ENCODE measurements at places on chromosomes 1 and 21.

DNA sequence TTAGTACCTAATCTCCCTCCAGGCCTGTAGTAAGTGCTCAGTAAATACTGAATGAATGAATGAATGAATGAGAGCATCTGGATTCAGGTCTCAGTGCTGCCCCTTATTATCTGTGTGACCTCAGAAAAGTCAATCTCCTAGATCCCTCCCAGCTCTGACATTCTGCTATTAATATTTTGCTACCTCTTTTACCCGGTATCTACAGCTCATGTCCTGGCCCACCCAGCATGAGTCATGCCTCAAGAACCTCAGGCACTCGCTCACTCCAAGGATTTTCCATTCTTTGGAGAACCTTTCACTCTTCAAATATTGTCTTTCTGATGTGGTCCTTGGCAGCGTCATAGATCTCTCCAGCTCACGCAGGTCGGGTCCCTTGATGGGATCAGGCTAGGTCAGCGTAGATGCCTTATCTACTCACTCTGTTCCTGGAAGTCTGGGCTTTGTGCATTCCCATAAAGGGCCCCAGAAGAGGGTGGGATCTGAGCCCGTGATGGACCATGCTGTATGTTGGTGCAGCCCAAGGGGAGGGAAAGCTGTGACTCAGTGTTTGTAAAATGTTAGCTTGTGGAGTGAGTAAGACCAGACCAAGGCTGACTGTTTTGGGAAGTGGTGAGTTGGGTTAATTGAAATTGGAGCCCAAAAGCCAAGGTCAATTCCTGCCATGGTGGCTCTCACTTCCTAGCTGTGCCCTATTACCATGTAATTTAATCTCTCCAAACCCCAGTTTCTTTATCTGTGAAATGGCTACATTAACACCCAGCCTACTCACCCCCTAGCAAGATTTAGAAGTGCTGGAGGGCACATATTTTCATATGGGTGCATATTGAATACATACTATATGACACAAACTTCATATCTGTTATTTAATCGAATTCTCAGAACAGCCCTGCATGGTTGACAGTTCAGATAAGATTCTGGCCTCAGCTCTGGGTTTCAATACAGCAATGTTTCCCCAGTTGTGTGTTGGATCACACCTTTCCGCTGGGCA is 214.1 kb upstream of the USP24 start:
- DNase-seq, result peak; percentile 74

DNA sequence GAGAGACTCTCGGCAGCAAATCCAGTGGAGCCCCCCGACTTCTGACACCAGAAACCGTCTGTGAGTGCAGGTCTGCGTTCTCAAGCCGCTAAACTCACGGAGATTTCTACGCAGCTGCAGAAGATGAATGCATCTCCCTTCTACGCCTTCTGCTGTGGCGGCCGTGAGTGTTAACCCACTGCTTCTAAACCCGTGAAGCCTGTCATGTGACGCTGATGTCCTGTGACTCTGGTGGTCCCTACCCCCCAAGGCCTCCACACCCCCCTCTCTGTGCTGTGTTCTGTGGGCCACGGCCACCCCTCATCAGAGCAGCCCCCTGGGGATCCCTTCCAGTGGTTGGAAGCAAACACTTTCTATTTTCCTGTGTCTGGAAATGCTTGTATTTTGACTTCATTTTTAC is 33.9 kb upstream of the COL18A1 start:
- DNase-seq, result no peak

- DNase-seq, result no peak
These were observed 2.1 kb upstream of the RGS8 start for GRCh38 chr1:182686446-182686845.

DNA sequence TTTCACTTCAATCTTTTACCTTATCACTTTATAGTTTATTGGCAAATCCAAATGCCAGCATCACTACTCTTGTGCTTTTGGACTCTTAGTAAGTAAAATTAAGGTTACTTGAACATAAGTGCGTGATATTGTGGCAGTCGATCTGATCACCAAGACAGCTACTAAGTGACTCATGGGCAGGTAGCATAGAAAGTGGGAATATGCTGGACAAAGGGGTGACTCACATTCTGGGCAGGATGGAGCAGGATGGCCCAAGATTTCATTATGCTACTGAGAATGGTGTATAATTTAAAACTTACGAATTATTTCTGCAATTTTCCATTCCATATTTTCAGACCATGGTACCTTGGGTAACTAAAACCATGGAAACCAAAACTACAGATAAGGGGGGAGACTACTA is 120.2 kb downstream of the ROR1 start:
- DNase-seq, result no peak

DNA sequence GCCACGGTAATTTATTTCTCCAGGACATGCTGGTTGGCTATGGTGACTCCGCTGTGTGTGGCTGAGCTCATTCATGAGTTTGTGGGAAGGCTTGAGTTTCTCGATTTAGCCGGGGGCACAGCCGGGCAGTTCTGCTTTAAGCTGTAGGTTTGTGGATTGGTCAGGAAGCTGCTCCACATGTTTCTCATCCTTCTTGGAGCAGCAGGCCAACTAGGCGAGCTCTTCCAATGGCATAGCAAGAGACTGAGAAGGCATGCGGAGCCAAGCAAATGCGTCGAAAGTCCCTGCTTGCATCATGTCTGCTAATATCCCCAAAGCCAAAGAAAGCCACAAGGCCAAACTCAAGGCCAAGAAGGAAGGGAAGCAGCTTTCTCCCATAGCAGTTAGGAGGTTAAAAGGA is 71.6 kb upstream of the GREM2 start:
- no peak for DNase-seq

- DNase-seq, result no peak
These were observed 152.9 kb upstream of the DAB1 start for GRCh38 chr1:57576756-57577155.

- DNase-seq, result no peak
These were observed 127.1 kb upstream of the SLC44A3 start for GRCh38 chr1:94693029-94693428.

- no peak for DNase-seq
These were observed 646 bp downstream of the IER5 start for GRCh38 chr1:181089017-181089675.

DNA sequence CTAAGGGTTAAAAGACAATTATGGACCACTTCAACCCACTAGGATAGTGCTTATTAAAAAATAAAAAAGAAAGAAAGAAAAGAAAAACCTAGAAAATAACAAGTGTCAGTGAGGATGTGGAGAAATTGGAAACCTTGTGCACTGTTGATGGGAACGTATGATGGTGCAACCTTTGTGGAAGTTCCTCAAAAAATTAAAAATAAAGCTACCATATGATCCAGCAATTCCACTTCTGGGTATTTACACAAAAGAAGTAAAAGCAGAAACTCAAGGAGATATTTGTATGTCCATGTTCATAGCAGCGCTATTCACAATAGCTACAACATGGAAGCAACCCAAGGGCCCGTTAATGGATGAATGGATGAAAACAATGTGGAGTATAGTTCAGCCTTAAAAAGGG is 115.2 kb upstream of the ATP1A1 start:
- no peak for DNase-seq

DNA sequence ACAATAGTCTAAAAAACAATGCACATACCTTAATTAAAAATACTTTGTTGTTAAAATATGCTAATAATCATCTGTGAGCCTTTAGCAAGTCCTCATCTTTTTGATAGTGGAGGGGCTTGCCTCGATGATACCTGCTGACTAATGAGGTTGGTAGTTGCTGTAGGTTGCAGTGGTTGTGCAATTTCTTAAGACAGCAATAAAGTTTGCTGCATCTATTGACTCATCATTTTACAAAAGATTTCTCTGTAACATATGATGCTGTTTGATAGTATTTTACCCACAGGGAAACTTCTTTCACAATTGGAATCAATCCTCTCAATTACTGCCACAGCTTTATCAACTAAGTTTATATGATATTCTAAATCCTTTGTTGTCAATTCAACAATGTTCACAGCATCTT is 7.6 kb downstream of the C1orf87 start:
- no peak for DNase-seq

GRCh38 chr1:187474336-187474735 is 645.6 kb downstream of the PLA2G4A start:
- DNase-seq, result no peak

DNA sequence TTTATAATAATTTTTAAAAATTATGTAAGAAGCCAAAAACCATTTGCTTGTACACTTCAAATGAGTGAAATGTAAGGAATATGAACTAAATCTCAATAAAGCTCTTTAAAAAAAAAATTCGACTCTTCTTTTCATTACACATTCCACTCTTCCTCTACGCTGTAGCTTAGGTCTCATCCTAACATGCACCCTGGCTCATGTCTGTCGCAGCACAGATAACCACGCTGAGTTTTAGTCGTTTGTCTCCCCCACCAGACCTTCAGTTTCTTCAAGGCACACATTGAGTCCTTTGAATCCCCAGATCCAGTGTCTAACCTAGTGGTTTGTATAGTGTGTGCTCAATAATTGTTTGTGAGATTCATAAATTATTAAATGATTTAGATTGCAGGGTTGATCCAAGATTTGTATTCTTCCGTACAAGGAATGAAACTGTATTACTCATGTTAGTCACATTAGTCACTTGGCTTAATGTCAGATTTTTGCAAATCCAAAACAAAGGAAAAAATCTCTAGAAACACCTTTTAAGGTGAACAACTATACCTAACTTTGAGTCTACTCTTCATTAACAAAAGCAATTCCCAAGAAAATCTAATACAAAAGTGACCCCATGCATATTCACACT is 57.3 kb downstream of the SLC25A24 start:
- no peak for DNase-seq

DNA sequence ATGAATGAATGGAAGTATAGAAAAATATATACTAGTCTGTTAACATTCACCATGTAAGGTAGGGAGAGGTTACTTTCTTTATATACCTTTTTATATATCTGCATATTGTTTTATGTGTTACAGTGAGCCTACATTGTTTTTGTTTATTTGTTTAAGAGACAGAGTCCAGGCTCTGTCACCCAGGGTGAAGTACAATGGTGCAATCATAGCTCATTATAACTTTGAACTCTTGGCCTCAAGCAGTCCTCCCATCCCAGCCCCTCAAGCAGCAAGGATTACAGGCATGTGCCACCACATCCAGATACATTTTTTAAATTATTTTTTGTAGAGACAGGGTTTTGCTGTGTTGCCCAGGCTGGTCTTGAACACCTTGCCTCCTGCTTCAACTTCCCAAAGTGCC is 7.4 kb upstream of the SCYL3 start:
- DNase-seq, result no peak

DNA sequence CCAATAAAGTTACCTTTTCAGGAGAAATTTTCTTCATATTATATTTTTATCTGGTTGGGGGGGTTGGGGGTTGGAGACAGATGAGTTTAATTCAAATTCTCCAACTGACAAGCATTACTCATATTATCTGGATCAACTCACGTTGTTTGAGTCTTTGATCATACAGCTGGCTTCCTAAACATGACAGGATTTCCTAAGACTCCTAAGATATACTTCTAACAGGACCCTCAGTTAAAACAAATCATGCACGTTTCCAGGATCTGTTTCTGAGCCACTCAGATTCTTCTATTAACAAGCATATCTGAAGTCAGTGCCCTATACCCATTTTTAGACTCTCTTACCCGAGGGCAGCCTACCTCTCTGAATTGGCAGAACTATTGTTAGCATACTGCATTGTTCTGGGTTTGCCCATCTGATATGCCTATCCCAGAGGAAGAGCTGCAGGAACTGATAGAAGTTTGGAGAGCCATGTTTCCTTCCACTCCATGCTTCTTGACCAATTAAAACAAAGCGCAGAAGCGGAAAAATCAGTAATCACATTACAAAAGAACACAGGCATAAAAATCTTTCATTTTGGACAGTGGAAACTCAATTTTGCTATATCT is 653.9 kb downstream of the LTN1 start:
- DNase-seq, result no peak
